Fibroblast of upper back skin (primary cell): ENCODE measurements at places on chromosomes 6 and 20.

DNA sequence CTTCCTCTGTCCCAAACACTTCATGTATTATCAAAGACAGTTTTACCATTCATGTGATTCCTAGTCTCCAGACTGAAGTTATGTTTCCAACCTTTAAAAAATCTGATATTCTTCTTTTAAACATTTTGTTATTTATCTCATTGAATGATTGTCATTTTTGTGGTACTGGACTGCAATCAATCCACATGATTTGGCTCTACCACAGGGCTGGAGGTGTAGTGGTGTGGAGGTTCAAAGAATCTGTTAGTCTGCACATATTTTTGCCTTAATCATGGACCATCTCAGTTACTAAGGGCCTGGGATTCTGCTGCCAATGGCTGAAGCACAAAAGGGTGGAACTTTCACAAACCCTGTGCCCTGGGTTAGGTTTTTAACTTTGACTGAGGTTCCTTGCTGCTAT lies 164.1 kb upstream of the JAG1 start:
- DNase-seq: peak; percentile 41

GRCh38 chr20:59671661-59672471 lies 67.5 kb downstream of the PHACTR3 start:
- DNase-seq: no peak

DNA sequence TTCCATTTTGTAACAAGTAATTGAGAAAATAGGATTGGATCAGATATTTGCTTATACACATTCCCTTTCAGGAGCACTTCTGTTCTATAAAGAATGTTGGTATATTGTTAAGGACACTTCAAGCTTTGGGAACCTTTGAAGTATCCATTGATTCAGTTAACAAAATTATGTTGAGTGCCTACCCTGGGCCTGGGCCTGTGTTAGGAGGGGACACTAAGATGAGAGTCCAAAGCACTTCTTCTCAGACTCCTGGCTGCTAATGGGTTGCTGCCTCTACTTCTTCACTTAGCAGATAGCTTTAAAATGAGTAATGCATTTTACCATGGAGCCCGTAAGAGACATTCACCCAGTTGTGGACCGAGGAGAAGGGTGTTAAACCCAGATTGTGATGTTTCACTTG lies 40.3 kb downstream of the PTPN1 start:
- DNase-seq: no peak

GRCh38 chr6:25202504-25202903 lies 76.7 kb upstream of the CARMIL1 start:
- peak; percentile 65 for DNase-seq

DNA sequence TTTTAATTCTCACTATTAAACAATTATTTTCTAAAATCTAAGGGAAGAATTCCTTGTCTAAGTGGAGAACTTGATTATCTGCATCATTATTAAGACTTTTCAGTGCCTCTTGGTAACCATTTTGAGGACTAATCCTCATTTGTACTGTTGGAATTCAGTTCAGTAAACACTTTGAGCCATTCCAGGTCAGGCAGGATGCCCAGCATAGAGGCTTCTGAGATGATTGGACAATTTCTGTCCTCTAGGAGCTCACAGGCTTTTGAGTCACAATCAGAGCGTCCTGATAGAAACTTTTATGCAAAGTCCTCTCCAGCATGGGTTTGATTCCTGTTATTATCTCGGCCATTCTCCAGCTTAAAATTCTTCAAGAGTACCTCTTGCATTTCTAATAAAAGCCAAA lies 1304.6 kb downstream of the EPHA7 start:
- DNase-seq: peak; percentile 18

GRCh38 chr6:119355157-119355556 lies 5.6 kb upstream of the MAN1A1 start:
- no peak for DNase-seq

DNA sequence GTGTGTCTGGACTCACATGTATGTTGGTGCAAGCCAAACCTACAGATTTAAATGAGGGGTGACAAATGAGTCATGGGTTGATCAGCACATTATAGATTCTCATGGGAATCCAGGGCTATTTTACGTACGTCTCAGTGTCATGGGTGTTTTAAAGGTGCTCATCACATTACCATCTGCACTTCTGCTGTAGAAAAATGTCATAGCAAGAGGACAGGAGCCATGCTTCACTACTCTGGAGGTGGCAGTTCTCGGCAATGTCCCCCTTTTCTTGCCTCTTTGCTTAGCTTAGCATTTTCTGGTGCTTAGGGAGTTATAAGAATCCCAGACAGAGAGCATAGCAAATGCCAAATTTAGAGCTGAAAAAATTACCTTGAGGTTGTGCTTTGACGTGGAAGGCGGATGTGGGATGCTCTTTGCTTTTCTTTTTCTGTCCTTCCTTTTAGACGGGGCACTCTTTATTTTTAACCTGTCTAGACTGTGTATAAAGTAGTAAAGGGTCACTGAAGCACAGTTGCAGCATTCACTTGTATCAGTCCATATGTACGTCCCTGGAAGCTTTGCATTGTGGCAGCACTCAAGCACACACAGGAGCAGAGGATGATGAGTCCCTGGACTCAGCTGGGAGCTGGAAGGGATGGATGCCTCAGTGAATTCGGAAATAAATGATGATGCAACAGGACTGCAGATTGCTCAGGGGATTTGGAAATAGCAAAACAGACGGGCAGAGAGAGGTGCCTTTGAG lies 139.7 kb downstream of the SYNDIG1 start:
- peak; percentile 42 for DNase-seq

- DNase-seq: no peak
Observed at GRCh38 chr6:46746696-46747095, at the start of gene ANKRD66. Gene ANKRD66 (plus strand): TSS chr6:46746933. CDS start chr6:46751949, 5,016 bp downstream.

GRCh38 chr6:88301888-88302768 lies 136.0 kb upstream of the CNR1 start:
- DNase-seq: no peak

DNA sequence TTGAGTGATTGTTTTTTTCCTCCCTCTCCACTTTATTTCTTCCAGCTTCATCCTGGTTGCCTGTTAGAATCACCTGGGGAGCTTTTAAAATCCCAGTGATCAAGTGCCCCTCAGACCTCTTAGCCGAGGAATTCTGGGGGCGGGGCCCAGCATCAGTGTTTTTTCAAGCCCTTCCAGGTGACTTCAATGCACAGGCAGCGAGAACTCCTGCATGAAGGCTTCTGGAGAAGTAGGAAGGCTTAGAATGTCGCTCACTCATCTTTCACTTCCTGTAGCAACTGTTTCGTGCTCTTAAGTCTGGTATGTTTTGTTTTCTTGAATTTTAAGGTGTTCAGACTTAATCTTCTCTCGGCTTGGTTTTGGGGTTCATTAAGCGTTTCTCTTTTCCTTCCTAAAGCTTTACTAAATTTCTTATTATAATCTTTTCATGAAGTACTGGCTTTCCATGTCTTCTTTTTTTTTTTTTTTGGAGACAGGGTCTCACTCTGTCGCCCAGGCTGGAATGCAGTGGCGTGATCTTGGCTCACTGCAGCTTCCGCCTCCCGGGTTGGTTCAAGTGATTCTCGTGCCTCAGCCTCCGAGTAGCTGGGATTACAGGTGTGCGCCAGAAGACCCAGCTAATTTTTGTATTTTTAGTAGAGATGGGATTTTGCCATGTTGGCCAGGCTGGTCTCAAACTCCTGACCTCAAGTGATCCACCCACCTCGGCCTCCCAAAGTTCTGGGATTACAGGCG lies 30.9 kb upstream of the TULP1 start:
- no peak for DNase-seq

DNA sequence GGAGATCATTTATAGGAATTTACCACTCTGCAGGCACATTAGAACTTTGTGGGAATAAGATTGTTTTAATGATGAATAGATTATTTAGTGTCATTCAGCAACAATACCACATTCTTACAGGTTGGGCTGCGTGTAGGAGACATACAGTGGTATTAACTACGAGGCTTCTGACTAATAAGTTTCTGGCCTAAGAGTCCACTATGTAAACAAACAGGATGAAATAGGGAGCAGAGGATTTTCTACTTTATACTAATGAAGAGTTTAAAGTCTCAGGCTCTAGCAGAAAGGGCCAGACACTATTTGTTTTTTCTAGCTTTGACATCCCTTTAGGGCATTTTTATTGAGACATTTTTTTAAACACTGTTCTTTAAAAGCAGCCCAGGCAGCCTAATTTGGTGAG lies 75.6 kb downstream of the SLC24A3 start:
- DNase-seq: no peak

DNA sequence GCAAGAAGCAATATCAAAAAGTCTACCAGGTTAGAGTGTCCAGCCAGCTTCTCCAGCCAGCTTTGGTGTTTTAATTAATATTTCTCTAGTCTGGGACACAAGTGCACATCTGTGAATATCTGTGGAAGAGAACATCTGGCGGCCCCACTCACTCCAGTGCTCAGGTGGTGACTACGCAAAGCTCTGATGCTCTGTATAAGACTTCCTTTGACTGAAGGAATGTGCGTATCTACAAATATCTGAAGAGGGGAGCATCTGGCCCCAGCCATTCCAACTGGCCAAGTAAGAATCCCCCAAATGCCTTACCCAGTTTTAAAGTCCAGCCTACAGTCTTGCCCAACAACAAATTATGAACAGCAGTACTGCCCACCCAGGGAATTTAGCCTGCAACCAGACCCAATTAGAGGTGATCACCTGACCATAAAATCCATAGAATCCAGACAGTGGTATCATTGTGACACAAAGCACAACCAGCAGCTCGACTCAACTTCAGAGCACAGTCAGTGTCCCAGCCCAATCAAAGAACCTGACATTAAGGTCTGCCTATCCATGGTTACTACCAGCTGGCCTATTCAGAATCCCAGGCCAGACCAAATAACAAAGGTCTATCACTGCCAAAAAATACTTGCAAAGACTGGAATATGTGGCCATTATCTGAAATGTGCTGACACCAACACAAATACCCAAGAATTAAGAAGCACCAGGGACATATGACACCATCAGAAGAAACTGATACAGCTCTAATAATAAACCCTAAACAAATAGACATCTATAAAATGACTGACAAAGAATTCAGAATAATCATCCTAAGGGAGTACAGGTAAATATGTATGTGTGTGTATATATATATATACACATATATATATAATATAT lies 76.1 kb upstream of the MANEA start:
- DNase-seq: no peak

GRCh38 chr6:167474171-167474570 lies 149.3 kb downstream of the TTLL2 start:
- DNase-seq: no peak

- DNase-seq: peak; percentile 37
Observed at GRCh38 chr6:167949121-167949684, 48.3 kb upstream of the KIF25 start.

- no peak for DNase-seq
Observed at GRCh38 chr6:95547043-95547442, 30.3 kb upstream of the MANEA start.

- DNase-seq: no peak
Observed at GRCh38 chr6:28588666-28589065, 63.0 kb downstream of the GPX5 start.

DNA sequence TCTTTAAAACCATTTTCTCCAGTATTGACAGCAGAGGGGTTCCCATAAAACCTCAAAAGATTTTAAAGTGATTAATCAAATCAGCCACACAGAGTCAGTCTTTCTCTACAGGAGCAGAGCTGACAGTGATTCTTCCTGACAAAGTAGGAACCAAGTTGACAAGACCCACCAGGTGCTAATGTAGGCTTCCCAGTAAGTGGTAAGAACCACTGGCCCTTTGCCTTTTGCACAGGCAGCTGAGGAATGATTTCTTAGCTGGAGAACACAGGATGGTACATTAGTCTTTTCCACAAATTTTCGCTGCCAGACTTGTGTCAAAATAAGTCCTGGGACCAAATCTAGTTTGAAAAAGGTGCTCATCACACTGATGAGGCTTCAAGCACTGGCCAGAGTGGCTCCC lies 95.8 kb downstream of the ARMC2 start:
- no peak for DNase-seq

GRCh38 chr6:44002067-44002592 lies 125.1 kb downstream of the MRPL14 start:
- peak; percentile 40 for DNase-seq

DNA sequence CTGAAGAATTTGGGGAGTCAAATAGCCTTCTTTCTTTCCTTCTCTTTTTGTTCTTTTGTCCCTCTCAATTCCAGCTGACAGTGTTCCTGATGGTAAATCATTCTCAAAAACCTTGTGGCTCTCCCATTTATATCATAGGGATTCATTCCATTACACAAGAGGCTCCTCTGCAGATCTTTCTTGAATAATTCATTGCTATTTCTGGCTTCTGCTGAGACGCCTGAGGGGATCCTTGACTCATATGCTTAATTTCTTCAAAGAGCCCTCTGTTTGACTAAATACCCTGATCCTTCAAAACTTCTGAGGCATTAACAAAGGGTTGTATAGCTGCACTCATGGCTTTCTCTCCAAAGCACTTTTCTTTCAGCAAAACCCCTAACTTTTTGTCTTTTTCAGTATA lies 289.3 kb downstream of the FARS2 start:
- DNase-seq: no peak

- DNase-seq: no peak
Observed at GRCh38 chr6:50077385-50077784, 27.7 kb upstream of the DEFB112 start.

DNA sequence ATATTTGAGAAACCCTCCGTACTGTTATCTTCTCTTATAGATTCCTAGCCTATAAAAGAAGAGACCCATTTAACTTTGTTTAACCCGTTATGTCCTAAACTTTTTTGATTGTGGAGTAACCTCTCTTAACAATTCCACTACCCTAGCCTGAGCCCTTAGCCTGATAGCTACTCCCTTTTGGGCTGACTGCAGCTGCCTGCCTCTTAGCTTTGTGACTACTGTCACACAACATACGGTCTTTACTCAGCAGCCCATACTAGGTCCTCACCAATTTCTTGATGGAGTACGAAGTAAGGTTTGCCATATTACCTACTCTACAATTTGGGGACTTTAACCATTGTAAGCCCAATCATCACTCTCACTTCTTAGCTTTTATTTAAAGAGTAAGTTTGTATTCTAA lies 72.7 kb downstream of the QRSL1 start:
- no peak for DNase-seq

DNA sequence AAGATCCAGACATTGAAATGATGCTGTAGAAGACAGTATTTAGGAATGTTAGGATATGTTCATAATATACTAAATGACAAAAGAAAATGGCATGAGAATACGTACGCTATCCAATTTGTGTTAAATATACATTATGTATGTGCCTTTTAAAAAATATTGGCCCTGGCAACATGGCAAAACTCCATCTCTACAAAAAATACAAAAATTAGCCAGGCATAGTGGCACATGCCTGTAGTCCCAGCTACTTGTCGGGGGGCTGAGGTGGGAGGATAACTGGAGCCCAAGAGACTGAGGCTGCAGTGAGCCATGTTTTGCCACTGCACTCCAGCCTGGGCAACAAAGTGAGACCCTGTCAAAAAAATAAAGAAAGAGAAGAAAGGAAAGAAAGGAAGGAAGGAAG lies 155.7 kb downstream of the DOK5 start:
- DNase-seq: no peak

DNA sequence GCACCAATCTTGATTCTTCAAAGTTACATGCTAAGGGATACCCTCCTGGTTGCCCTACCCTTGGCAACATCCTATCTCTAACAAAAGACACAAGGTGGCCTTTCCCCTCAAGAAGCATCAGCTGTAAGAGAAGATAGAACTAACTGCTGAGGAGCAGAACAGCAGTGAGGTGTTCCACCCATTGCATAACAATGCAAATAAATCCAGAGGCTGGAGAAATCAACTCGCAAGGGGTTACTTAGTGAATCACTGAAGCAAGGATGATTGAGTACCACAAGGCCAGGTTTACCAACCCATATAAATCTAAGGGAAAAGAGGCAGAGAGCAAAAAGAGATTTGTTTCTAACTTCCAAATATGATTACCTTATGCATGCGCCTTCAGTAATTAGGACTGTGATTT lies 36.7 kb downstream of the F13A1 start:
- no peak for DNase-seq
